ENCODE measurements at places on chromosomes 7 and 10. TPM values are rescaled to one million over a fixed set of nuclear protein-coding genes. Genes with fewer than 3 reads are reported as not detected.

DNA sequence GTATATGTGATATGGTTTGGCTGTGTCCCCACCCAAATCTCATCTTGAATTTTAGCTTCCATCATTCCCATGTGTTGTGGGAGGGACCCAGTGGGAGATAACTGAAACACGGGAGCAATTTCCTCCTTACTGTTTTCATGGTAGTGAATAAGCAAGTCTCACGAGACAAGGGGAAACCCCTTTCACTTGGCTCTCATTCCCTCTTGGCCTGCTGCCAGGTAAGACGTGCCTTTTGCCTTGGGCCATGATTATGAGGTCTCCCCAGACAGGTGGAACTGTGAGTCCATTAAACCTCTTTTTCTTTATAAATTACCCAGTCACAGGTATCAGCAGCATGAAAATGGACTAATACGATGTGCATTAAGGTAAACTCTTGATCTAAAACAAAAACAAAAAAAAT, 357.1 kb upstream of the AOAH start:
- DNase-seq = peak; percentile 7

DNA sequence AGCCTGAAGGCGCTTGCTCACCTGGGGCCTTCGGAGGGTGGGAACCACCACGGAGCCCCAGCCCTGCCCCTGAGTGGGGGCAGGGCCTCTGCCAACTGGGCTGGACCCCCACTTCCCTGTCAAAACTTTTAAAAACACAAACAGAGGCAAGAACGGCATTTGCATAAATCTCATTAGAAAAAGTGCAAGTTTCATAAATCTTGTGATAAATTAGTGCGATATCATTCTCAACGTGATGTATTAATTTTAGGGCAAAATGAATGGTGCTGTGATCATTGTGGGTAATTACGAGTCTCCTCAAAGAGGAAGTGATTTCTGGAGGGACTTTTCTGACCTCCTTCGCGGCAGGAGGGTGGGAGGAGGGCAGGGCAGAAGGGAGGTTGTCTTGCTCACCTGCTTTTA, 98.3 kb downstream of the CDH23 start:
- no peak for DNase-seq

GRCh38 chr7:47100817-47101435, 481.0 kb downstream of the TNS3 start:
- no peak for DNase-seq

- DNase-seq = no peak
These were observed 124.5 kb downstream of the CXCL12 start for GRCh38 chr10:44260286-44260928.

- no peak for DNase-seq
These were observed 78.7 kb upstream of the AGR3 start for GRCh38 chr7:16960337-16960965.

GRCh38 chr7:52253953-52254352, 781.5 kb upstream of the POM121L12 start:
- no peak for DNase-seq

GRCh38 chr7:44216521-44217222, 15.9 kb downstream of the YKT6 start:
- DNase-seq = no peak

- DNase-seq = peak; percentile 11
These were observed 362.3 kb downstream of the GATA3 start for GRCh38 chr10:8416760-8417159.

GRCh38 chr7:29976266-29976665, 13.3 kb downstream of the SCRN1 start:
- DNase-seq = no peak

DNA sequence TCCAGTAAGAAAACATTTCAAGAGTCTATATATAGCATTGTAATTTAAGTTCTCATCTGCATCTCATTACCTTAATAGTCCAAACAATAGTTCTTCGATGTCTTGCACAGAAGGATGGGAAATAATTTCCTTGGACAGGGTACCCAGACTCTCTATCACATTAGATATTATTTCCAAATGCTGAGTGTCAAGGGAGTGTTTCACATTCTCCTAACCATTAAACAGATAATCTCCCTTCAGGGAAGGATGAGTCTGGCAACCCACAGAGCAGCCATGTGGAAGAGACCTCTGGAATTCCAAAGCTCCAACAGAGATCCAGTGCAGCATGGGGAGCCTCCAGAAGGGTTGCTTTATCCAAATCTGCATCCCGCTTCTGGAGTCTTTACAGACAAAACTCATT, 89.6 kb downstream of the FZD1 start:
- no peak for DNase-seq

DNA sequence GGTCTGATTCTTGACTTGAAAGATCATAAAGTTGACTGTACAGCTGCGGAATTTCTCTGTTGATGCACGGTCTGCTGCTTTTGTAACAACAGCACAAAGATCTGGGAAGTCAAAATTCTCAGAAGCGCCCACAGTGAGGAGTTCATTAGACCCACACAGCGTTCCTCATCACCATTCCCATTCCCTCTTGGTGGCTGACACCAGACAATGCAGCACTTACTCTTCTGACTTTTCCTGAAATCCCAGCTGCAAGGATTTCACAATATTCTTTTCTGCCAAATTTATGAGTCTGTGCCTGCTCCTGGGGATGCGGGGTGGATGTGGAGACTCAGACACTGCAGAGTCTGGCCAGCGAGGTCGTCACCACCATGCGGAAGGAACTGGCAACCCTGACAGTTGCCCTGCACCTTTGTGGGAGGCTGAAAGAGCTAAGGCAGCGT, 233.9 kb downstream of the FANK1 start:
- no peak for DNase-seq

DNA sequence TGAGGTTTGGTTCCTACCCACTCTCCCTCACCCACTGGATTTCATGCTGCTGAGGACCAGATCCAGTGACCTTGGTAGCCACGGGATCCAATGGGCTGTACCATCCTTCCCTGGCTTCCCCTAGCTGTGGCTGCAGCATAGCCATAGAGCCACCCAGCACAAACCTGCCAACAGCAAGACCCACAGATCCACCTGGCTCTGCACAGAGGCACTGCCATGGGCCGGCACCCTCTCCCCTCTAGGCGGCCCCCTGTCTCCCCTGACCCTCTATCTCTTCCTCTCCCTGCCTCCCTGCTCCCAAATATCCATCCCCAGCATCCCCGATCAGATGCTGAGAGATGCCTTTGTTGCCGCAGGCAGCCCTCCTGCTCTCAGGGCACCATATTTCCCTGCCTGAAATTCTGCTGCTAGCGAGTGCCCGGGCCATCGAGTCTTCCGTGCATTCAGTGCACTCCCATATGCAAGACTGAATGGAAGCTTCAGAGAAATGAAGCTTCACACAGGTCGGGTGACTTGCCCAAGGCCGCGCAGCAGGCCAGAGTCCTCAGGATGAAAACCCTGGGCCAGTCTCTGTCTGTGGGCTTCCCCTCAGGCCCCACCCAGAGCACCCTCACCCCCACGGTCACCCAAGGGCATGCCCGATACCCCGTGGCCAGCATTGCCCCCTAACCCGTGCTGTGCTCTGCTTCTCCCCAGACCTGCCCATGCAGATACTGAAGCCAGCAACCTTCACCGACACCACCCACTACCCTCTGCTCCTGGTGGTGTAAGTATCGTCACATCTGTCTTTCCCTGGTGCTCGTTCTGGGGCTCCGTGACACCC, 130.8 kb downstream of the PAXIP1 start:
- no peak for DNase-seq

GRCh38 chr7:134514663-134515062, 12.7 kb upstream of the AKR1B10 start:
- no peak for DNase-seq

DNA sequence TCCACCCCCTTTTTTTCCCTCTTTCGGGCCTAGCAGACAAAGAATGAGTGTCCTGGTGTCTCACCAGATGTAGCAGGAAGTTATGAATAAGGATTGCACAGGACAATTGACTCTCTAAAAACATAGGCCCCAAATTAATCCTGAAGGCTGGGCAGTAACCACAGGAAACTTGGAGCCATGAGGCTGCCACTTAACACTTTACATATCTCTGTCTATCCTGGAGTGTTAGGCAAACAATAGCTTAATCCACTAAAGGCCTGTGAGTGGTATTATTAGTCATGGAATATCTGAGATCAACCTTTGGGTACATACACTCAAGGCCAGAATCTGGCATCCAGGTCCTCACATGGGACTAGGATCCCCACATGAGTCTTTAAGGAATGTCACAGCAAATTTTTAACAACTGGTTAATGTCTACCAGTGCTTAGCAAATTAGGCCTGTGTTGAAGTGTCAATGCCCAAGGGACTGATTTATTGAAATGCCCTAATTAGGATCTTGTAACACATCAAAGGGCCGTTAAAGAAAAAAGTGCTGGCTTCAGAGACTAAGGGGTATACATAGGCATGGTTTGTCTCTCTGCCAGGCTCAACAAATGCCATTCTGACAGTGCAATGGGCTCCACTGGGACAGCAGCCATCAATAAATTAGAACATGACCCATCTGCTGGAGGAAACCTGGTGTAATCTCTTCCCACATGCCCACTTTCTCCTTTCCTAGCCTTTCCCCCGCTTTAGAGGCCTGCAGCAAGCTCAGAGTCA, 196.7 kb upstream of the TBX20 start:
- no peak for DNase-seq

DNA sequence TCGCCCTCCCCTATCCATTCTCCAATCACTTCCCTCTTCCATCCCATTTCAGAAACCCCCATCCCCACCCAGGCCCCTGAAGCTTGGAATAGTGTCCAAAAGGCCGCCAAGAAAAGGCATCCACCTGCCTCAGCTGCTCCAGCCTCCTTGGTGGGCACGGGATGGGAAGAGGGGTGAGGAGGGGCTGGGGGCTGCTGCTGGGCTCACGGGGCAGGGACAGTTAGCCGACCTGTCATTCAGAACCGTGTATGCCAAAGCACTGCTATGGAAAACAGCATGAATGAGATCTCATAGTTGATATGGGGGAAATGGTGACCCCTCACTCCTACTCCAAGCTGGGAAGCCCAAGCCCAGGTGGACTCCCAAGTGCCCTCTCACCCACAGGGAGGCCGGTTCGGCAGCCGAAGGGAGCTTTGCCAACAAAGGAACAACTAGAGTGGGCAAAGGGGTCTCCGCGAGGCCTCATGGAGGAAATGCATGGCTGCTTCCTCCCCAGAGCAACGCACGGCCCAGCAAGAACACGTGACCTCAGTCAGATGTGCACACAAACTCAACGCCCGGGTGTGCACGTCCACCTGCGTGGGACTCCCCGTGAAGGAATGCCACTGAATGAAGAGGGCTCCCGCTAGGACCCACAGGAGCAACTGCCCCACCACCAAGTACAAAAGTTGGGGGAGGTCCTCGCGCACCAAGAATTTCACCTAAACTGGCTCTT, 52.5 kb downstream of the EBF3 start:
- DNase-seq = no peak

GRCh38 chr7:99588868-99589267, 9.2 kb upstream of the TMEM225B start:
- no peak for DNase-seq

ASZ1 gene
- not detected for total RNA-seq

ADRB1 gene
- 0.11 TPM for total RNA-seq

GATA3 gene
- total RNA-seq = 128 TPM

ZP3 gene
- 3.2 TPM for total RNA-seq

AFAP1L2 gene
- 0.50 TPM for total RNA-seq

SHH gene
- not detected for total RNA-seq

PRXL2A gene
- total RNA-seq = 3.9 TPM

GIMAP4 gene
- total RNA-seq = 20.7 TPM

GOLGA7B gene
- 4.5 TPM for total RNA-seq

CTAGE6 gene
- total RNA-seq = 0.11 TPM

AVPI1 gene
- total RNA-seq = 10.7 TPM

CRPPA gene
- total RNA-seq = 1.0 TPM

SAP25 gene
- total RNA-seq = 52.0 TPM

RAB19 gene
- total RNA-seq = 2.8 TPM

PTF1A gene
- total RNA-seq = not detected

Data from CD4-positive, alpha-beta T cell (primary cell).